ENCODE measurements at places on chromosomes 6 and 20.

GRCh38 chr6:76057469-76057868 is 15.0 kb downstream of the IMPG1 start:
- DNase-seq, result no peak

GRCh38 chr20:32294071-32294470 is 16.6 kb downstream of the KIF3B start:
- DNase-seq, result no peak

DNA sequence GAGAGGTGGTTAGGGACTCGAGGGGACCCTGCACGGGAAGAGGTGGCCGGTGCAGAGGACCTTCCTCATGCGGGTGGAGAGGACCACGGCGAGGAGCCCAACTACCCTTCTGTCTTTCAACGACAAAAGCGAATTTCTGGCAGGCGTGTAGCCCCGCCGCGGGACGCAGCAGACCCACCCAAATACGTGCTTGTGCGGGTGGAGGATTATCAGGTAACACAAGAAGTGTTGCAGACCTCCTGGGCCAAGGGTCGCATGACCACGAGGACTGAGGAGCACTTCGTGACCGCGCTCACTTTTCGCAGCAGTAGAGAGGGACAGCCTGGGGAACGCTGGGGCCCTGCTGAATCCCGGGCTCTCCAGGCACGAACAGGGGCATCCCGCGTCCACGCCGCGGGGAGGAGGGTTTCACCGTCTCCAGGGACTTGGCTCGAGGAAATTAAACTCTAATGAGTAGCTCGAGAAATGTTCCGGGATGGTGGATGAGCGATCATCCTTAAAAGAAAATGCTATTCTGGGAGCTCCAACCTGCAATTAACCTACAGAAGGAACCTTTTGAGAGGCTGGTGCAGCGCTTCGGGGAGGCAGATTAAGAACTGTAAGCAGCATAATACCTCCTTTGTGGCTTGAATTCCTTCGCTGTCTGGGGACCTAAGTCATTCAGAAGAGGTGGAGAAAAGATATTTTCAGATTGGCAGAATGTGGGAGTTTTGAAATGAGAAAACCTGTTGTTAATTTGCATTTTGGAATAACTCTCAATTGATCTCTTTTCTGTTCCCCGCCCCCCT is 804 bp downstream of the C6orf141 start:
- peak; percentile 75 for DNase-seq

DNA sequence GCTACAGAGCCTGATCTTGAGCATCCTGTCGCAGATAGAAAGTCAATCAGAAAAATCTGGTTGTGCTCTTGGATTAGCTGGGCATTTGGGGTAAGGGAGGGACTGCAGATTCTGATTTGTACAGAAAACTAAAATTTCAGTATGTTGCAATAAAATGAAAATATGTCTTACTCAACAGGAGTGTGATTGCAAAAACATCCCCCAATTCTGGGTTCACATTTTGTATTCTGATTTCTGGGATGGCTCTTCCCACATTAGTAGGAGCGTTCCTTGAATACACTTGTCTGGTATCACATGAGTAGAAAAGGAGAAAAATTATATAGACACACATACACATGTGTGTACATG is 40.5 kb downstream of the PANK2 start:
- no peak for DNase-seq

DNA sequence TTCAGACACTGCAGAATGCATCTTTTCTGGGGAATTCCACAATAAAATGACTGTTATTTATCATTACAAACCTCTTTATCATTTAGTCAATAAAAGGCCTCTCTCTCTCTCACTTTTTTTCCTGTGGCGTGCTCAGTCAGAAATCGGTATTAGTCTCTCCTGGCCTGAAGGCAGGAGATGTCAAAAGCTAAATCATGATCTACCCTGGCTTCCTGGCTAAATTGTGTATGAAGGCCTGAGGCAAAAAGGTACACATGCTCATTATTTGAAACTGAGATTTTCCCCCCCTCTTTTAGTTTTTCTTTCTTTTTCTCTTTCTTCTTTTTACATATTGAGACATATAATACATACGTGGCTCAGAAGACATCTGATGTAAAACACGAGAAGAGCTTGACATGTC is 375.0 kb upstream of the SLC35B3 start:
- DNase-seq, result no peak

- DNase-seq, result no peak
Measured at GRCh38 chr20:13142143-13142542, 78.9 kb upstream of the ISM1 start.

DNA sequence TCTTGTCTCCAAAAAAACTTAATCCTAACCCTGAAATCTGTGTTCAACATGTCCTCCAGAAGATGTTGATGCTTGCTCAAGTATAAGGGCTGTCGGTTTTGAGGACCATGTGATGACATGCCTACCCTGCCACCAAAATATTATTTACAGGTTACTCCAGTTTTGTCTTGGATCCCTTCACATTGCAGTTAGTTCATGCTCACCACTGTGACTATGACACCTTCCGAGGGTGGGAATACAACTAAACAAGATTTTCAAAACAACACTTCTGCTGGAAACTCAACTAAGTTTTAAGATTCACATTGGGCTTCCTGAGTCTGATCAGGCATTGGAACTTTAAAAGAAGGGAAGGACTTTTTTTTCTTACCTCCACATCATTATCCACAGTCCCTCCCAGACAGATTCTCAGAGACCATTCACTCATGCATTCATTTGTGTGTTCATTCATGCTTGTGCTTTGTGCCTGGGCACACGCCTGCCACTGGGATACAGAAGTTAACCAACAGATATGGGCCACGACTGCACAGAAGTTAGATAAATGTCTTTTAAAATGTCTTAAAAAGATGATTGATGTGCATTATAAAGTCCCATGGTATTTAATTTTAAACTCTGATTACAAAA is 118.7 kb upstream of the GJE1 start:
- DNase-seq, result no peak

GRCh38 chr6:71047417-71047816 is 90.6 kb upstream of the B3GAT2 start:
- no peak for DNase-seq

- DNase-seq, result no peak
Measured at GRCh38 chr6:168107191-168107983, 28.4 kb upstream of the FRMD1 start.

- DNase-seq, result no peak
Measured at GRCh38 chr6:320351-321157, 28.3 kb downstream of the DUSP22 start.

DNA sequence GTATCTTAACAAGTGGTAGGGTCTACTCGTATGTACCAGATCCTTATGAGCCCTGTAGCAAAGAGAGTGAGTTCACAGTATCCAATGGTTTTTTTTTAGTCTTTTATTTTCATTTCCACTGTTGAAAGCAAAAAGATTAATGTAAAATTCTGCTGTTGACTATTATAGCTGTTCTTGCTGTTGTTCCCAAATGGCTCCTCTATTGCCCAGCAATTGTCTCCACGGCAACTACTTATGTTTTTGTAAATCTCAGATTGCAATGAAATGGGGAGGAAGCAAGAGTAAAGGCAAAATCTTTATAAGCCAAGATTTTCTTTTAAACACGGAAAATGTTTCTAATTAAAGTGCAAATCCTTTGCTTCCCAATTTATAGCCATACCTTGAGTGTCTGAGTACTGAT is 406.1 kb downstream of the EPM2A start:
- no peak for DNase-seq

DNA sequence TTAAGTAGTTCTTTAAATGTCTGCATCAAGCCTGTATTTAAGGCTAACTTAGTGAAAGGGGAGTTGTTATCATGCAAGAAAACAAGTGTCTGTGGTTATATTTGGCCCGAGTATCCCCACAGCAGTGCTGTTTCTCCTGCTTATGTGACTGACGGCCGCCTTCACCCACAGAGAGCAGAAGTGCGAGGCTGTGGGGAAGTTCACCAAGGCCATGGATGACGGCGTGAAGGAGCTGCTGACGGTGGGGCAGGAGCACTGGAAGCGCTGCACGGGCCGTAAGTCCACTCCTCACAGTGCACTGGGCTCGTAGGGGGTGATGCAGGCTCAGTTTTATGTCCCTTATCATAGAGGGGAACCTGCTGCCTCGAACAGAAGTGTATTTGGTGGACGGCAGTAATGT is 53.2 kb upstream of the SYNJ2 start:
- DNase-seq, result no peak

DNA sequence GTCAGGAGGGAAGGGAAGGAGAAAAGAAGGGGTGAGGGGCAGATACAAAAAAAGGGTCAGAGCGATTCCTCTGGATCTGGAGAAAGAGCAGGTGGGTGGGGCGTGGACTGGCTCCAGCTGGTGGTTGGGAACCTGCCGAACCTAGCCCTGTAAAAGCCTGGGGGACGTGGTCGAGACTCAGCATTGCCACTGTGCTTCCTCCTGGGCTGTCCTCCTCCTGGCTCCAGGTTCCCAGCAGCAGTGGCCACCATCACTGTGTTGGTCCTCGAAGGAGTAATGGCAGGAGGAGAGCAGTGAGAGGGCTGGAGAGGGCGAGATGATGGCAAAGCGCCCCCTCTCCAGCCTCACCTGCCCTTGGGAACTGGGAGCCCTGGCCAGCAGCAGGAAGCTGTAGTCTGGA is 3.5 kb upstream of the RAET1L start:
- DNase-seq, result peak; percentile 34

DNA sequence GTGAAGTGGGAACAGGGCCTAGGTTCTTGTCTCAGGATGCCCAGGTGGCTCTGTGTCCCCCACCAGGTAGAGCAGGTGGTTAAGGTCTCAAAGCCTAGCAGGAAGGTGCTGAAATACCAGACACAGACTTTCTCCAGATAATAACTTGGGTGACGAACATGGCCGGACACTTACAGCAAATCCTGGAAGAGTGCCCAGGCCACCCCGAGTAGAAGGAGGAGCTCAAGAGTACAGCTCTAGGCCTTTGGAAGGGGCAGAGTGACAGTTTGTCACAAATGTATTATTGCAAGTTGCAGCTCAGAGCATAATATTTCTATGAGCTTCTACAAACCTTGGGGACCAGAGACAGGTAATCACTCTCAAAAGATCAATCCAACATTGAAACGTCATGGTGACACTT is 251.6 kb upstream of the SOX4 start:
- no peak for DNase-seq

DNA sequence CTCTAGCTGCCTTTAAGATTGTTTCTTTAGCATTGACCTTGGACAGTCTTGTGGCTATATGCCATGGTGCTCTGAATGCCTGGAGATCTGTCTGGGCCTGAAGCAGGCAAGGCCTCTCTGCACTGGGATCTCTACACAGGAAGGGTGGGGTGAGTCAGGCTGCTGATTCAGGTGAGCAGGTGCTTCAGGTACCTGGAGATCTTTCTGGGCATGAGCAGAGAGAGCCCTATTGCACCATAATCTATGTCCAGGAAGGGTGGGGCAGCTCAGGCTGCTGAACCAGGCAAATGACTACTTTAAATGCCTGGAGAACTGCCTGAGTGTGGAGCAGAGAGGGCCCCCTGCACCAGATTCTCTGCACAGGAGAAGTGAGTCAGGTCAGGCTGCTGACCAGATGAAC is 94.5 kb downstream of the TPBG start:
- DNase-seq, result no peak

DNA sequence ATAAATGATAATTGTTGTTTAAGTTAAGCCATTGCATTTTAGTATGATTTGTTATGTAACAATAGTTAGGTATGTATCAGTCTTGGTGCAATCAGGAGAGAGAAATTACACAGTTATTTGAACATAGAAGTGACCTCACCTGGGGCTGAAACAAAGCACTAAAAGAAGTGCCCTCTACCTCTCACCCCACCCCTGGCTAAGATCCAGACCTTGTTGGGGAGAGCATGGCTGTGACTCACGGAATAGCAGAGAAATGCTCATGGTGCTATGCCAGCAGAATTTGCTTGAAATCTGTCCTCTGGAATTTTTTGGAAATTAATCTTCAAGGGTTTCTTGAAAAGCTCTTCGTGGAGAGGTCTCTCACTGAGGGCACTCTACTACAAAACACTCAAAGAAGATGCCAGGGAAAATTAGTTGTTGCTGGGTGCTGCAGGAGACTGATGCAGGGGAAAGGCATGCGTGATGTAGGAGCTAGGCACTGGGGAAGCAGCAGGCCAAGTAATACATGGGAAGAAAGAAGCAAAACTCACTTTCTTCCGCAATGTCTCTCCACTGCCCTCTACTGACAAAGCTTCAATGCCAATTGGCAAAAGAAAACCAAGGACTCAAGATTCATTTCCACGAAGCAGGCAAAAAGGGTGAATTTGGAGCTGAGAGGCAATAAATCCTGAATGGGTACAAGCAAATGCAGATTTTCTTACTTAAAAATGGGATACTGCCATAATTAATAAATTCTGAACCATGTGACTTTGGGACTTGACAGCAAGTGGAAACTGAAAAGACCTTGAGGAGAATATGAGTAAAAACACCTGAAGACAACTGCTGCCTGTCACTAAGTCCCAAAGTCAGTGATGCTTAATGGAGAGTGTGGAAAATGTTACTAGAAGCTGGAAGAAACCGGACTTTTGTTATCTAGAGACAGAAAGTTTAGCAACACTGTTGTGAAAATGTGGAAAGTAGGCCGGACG is 136.3 kb upstream of the ZNF184 start:
- DNase-seq, result peak; percentile 82

- DNase-seq, result no peak
Measured at GRCh38 chr6:92354270-92354829, 1065.0 kb downstream of the EPHA7 start.

- DNase-seq, result no peak
Measured at GRCh38 chr6:30726506-30727413, 6.6 kb downstream of the TUBB start.

- no peak for DNase-seq
Measured at GRCh38 chr20:34102342-34102741, 9.7 kb downstream of the EIF2S2 start.

- DNase-seq, result no peak
Measured at GRCh38 chr6:165782812-165783211, 119.8 kb upstream of the PDE10A start.

- no peak for DNase-seq
Measured at GRCh38 chr20:60123652-60124051, 165.4 kb downstream of the CDH26 start.

GRCh38 chr6:3312604-3313231 is 54.0 kb downstream of the PSMG4 start:
- peak; percentile 35 for DNase-seq

GRCh38 chr6:135066397-135066796 is 11.8 kb upstream of the HBS1L start:
- DNase-seq, result no peak

DNA sequence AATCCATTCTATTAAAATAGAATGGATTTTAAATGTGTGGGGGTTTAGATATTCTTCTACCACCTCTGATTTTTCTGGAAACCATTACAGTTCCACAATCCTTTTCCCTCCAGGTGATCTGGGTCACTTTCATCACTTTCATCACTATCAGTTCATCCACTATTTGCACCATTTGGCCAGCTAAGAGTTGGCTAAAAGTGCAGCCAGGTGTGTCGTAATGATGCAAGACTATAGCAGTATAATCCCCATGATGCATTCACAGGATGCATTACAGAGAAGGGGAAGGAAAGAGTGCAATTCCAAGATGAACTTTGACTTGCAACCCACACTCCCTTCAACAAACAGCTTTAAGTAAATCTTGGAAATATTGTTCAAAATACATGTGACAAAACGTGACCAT is 4.9 kb downstream of the FUCA2 start:
- no peak for DNase-seq

DNA sequence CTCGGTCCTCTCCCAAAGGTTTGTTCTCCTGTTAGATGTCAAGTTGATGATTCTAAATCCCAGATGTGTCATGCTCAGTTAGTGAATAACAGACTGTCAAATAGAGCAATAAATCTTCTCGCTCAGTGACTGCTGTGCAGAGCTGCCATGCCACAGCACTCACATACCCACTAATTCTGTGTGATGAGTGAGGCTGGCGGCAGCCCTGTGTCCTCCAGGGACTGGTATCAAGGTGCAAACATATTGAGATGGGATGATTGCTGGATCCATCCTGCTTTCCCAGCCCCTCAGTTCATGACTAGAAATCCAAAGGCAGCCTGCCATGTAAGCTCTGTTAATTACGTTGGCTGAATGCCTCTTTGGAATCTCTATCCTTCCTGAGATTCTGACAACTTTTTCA is 103.9 kb downstream of the OLIG3 start:
- DNase-seq, result no peak

Measured in endodermal cell (in vitro differentiated cells).